ENCODE measurements at places on chromosomes 12 and 14.
A peak's percentile ranks its signal among the peaks of the same experiment; 100 is the strongest.

DNA sequence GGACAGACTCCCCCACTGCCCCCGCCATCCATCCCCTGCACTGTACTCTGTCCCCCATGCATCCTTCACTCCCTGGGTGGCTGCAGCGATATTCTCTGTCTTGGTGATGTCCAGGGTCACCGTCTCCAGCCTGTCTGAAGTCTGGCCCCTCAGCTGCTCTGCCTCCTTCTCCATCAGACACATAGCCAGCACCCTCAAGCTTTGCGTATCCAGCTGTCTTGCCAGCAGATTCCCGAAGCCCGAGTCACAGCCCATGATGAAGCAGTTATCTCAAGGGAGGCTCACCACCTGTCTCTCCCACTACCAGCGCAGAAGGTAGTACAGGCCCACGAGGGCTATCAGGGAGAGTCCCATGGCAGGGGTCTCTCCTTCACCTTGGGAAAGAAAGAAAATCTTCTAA, 77.8 kb downstream of the HSD17B6 start:
- no peak for DNase-seq

- peak; percentile 18 for DNase-seq
Observed at GRCh38 chr14:74855945-74856344, 20.0 kb downstream of the PROX2 start.

DNA sequence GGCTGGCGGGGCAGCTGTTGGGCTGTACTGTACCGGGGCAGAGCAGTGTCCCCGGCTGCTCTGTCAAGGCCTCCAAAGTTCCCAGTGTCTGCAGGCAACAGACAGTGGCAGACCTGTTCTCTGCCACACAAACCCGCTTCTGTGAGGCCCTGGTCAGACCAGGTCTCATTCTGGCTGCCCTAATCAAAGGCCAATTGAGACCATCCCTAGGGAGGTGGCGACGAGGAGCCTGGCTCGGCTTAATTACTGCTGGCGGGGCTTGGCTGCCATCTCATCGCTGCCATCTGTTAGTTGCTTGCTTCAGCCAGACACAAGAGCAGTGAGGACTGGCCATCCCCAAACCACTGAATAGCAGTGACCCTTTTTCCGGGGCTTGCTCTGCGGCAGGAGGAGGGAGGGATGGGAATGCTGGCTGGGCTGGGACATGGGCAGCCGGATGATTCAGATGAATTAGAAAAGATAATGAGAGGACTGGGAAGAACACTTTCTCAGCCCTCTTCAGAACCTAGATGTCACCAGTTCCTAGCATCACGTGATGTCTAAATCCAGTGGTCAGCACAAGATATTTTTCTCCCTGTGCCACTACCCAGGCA, 24.5 kb downstream of the ERG28 start:
- no peak for DNase-seq

DNA sequence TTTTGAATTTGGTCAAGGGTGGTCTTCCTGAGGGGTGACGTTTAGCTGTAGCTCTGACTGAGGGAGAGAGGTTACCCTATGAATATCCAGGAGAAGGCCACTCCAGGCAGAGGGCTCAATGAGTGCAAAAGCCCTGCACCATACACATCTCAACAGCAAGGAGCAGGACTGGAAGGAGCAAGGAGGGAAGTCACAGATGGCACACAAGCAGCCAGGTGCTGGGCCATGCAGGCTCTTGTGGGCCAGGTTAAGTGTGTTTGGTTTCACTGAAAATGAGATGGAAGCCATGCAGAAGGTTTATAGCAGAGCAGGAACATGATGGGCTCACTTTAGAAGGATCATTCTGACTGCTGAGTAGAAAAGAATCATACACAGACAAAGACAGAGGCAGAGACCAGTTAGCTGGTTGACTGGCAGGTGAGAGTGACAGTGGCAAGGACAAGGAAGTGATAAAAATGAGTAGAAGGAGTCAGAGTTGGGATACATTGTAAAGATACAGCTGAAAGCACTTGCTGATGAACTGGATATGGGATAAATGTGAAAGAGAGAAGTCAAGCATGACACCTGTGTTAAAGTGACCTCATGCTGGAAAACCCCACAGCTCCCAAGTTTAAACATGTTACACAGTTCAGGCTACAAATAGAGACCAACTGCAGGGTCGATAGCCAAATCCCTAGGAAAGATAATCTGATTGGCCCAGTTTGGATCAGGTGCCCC, 81.2 kb downstream of the PRKD1 start:
- DNase-seq = no peak

GRCh38 chr12:50363141-50363540, 33.3 kb downstream of the FAM186A start:
- DNase-seq = no peak

DNA sequence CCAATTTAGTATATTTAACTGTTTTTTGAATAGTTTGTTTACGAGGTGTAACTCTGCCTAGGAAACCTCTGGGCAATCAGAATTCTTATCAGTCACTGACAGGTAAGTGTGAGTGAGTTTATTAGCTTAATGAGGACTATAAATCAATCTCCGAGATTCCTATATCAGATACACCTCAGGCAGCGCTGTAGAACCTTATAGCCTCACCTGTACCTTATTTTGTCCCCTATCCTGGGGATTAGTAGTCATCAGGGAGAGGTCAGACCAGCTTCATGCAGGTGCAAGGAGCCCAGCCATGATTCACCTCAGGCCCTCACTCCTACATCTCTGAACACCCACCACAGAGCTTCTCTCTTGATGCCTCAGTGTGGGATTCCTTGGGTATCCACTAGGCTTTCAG, 256.0 kb downstream of the KTN1 start:
- DNase-seq = no peak

GRCh38 chr12:116650062-116650461, 87.8 kb downstream of the SPRING1 start:
- DNase-seq = no peak

DNA sequence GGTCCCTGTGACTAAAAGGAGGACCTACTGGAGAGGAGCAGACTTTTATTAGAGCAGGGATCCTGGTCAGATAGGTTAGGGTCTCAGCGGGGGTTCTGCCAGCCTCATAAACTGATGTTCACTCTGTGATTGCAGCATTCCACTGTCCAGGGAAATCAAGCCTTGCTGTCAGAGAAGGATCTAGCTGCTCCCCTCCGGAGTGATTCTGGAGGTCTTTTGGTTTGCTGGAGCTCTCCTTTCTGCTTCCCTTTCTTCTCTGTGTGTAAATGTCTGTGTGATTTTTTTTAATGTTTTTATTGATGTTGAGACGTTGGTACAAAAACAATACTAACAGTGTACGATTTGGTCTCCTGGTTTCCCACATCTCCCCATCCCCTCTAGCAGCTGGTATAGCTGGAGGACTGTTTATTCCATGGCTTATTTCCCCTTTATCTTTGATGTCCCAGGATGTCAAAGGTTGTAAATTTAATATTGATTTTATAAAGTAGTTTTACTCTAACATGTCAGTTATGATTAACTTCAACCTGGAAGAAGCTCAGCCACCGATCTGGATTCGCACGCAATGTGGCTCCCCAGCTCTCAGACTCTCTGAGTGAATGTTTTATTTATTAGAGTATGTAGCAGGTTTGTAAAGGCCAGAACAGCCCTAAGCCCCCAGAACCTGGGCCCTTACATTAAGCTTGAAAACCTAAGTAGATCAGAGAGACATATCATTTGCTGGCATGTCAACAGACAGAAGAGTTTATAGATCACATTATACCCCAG, 202.3 kb upstream of the G2E3 start:
- DNase-seq = no peak

GRCh38 chr12:30420561-30420960, 275.1 kb downstream of the IPO8 start:
- no peak for DNase-seq

Data from KBM-7 (cell line).